Cortex of kidney (tissue), 1 donor: ENCODE measurements at places on chromosomes 16 and 17.

GRCh38 chr17:66417300-66417719 lies 114.9 kb downstream of the PRKCA start:
- no peak for DNase-seq

DNA sequence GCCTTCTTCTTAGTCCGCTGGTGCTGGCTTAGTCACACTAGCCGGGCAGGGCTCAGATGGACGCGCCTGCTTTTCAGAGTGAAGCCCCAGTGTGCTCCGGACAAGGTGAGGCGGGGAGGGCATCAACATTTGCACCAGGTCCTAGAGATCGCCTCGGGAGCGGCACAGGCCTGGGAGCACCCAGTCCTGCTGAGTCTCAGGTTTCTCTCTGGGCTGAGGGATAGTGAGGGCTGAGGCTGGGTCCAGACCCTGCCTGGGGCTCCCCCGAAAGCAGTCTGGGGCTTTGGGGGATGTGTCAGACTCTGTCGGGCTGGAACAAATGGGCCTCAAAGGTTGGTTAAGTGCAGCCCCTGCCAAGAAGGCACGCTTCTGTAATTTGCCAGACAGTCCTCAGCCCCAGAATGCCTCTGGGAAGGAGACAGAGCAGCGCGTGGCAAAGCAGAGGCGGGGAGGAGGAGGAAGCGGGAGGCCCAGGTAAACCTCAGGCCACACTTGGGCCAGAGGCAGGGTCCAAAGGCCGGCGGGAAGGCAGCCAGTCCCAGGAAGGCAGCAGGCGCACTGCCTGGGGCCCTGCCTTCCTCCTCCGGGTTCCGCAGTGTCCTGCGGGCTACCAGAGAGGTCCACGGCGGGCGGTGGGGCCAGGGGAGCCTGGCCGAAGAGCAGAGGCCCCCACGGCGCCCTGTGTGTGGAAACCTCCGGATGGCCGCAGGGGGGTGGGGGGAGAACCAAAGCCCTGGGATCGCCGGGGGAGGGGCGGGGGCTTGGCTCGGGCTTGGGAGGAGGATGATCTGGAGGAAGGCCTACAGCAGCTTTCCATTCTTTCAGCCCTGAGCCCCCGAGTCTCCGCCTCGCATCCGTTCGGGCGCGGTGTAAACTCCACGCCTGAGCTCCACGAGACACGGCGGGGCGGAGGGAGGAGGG lies 39.5 kb upstream of the ATP2A3 start:
- DNase-seq, result no peak

DNA sequence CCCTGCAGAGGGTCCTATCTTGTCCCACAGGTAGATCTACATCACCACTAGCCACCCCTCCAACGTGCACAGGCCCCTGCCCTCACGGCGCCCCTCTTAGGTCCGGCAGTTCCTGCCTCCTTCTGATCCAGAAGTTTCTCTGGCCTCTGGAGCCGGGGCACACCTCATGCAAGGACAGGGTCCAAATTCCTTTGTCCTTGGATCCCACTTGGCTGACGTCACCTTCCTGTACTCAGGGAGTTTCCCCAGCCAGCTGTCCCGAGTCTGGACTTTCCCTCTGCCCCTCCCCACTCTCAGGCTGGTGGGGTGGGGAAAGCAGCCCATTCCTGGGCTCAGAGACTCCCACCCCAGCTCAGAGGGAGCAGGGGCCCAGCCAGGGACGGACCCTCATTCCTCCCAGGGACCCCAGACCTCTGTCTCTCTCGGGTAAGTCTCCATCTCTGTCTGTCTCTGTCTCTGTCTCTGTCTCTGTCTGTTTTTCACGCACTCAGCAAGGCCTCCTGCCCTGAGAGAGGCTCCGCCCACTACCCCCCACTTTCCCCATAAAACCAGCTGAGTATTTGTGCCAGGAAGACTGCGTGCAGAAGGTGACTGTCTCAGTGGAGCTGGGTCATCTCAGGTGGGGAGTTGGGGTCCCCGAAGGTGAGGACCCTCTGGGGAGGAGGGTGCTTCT lies at the start of gene IL32:
IL32 (plus strand) TSS at position 572 of the 673 bp plus-strand sequence. CDS start 172 bp downstream, outside the sequence.
- no peak for DNase-seq

DNA sequence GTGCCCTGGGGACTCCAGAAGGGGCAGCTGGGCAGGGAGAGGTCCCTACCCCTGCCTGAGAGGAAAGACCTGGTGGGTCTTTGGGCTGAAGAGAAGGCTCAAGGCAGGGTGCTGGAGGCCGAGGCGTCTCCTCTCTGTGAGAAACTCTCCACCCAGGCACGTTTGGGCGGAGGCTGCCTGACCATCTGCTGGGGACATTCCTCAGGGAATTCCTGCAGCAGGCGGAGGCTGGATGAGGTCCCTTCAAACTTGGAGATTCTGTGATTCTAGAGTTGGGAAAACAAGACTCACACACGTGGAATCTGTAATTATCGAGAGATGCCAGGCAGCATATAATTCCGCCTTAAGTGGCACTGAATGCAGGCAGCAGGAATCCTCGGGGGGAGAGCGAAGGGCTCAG lies 21.1 kb upstream of the PHF12 start:
- no peak for DNase-seq

DNA sequence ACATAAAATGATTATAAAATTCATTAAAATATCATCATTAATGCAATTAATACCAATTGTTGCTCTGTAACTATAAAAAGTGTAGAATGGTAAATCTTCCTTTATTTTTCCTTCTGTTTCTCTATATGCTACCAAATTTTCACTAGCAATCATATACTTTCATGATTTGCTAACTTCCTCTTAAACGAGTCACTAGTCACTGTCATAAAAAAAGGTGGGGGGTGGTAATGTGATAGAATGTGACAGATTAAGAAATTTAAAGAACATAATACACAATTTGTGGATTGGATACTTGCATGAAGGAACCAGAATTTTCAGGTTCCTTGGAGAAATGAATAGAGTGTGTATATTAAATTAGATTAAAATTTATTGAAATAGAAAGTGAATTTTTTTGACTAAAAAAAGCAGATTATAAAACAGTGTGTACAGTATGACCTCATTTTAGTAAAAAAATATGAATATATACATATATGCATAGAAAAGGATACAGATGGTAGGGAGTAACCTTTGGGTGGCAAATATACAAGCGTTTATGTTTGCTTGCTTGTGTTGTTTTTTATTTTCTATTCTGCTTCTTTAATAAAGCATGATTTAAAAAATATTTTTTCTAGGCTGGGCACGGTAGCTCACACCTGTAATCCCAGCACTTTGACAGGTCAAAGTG lies 56.7 kb upstream of the C17orf78 start:
- no peak for DNase-seq

DNA sequence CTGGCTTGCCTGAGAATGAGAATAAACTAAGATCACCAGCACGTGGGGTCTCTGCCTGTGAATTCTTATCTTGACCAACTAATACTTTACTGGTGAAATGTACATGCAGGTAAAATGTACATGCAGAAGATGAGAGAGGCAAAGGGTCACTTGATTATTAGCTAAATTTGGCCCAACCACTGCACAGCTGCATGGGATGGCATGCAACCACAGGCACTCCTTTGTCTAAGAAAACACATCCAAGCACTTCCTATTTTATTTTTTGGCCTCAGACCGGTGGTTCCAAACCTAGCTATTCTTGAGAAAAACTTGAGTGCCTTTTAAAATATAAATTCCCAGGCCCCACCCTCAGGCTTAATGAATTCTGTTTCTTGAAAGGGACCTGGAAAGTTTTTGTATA lies 77.9 kb downstream of the SYCE1L start:
- DNase-seq, result no peak

- no peak for DNase-seq
These were observed 105.9 kb downstream of the METRNL start for GRCh38 chr17:83185023-83186002.

GRCh38 chr16:4787627-4788482 lies at the start of gene SEPTIN12:
Gene SEPTIN12 (minus strand): TSS chr16:4788345. CDS start chr16:4787645, 700 bp downstream.
- no peak for DNase-seq

DNA sequence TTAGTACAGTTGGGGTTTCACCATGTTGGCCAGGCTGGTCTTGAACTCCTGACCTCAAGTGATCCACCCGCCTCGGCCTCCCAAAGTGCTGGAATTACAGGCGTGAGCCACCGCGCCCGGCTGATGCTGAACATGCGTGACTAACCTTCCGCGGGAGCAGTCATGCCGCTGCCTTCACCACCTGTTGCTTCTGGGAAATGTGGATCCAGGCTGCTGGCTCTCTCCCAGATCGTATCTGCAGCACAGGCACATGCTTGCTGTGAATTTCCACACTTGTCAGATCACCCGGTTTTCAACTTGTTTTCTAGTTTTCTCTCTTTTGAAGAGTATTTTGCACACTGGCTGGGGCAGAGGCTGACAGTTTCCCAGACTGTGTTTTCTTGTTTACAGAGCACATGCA lies 97.9 kb downstream of the ADCY9 start:
- DNase-seq, result no peak

DNA sequence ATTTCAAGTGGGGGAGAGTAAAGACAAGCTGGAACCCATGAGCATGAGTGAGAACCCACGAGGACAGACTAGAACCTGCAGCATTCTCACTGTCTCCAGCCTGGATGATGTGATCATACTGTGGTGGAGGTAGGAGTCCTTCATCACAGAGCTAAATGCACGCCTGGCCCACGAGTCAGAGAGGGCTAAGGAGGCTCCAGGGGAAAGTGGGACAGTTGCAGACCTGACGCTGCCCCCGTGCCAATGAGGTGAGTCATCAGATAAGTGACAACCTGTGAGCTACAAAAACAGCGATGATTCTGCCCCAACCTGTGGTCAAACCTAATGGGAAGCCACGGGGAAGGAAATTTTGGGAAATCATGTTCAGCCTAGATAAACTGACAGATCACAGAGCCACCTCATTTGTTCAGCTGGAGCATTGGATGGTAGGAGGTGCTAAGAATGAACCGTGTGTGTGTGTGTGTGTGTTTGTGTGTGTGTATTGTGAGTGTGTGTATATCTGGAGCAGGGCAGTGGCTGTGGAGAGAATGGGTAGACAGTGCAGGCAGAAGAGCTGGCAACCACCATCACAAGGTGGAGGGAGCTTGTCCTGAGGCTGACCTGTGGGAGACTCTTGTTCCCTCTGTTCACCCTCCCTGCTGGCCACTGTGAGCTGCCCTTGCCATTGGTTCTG lies 131.8 kb downstream of the UTP18 start:
- DNase-seq, result no peak

DNA sequence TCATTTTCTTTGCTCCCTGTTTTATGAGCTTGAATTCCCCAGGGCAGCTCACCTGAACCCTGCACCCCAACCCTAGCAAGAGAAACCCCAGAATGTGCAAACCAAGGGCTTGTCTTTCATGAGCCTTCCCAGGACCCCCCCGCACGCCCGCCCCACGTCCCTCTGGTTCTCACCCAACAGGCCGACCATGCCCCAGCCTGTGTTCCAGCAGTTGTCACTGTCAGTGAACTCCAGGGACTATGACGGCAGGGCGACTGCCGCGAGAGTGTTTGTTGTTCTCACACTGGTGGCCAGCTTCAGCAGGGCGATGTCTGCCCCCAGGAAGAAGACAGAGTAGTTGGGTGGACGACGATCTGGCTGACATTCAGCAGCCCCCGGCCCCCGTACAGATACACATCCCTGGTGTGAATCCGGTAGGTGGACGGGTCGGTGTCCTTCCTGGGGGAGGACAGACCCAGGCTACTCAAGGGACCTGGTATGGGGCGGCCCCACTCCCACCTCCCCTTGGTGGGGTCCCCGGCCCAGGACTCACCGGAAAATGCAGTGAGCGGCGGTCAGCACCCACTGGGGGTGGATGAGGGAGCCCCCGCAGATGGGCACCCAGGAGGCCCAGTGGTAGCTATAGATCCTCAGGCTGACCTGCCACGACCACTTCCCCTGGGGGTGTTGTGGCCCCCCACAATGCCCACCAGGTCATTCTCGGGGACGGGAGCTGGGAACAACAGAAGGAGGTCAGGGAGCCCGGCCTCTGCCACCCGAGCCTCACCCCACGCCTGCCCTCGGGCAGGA lies 20.1 kb downstream of the TPSD1 start:
- no peak for DNase-seq
